ENCODE measurements at places on chromosomes 11 and 22.

DNA sequence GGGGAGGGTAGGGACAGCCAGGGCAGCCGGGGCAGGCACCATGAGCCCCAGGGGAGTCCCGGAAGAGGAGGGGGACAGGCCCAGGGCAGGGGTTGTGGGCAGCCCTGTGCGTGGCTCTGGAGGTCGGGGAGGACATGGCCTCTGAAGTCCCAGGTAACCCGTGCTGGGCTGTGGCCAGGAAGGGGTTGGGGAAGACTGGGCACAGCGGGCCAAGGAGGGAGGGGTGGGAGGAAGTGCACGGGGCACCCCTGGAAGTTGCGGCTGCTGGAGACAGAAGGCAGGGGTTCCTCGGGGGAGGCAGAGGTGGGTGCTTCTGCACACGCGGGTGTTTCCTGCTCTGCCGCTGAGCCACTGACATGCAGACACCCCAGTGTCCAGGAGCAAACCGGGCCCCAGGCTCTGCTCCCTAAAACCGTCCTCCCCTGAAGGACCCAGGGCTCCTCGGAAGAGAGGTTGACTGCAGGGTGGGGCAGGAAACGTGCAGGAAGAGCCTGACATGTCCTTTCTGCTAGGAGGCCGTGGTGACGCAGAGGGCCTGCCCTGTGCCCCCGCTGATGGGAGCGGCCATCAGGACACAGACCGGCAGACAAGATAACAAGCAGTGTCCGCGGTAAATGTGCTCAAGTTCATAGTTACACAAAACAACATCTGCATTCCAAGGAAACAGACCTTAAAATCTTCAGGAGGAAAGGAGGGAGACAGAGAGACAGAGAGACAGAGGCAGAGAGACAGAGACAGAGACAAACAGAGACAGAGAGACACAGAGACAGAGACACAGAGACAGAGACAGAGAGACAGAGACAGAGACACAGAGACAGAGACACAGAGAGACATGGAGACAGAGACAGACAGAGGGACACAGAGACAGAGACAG lies 5.7 kb downstream of the TNNI2 start:
- DNase-seq, result no peak

DNA sequence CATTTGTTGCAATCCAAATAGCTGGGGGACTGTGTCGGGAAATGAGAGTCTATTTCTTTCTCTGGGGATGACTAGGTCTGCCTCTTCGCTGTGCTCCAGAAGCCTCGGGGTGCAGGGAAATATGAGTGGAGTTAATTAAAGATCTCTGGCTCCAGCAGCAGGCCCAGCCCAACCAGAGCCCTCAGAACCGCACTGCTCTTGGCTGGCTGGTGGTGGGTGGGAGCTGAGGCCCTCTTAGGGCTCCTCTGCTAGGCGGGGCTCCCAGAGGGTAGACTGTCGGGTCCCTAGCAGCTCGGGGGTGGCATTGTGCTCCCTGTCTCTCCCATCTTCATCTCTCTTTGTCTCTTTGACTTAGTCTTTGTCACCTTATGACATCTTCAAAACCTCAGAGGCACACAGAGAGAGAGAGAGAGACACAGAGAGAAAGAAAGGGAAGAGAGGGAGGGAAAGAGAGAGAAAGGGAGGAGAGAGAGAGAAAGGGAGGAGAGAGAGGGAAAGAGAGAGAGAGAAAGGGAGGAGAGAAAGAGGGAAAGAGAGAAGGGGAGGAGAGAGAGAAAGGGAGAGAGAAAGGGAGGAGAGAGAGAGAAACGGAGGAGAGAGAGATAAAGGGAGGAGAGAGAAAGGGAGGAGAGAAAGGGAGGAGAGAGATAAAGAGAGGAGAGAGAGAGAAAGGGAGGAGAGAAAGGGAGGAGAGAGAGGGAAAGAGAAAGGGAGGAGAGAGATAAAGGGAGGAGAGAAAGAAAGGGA lies 20.2 kb downstream of the MPPED1 start:
- DNase-seq, result no peak

- DNase-seq, result no peak
Measured at GRCh38 chr11:122697636-122698167, 42.2 kb downstream of the UBASH3B start.

DNA sequence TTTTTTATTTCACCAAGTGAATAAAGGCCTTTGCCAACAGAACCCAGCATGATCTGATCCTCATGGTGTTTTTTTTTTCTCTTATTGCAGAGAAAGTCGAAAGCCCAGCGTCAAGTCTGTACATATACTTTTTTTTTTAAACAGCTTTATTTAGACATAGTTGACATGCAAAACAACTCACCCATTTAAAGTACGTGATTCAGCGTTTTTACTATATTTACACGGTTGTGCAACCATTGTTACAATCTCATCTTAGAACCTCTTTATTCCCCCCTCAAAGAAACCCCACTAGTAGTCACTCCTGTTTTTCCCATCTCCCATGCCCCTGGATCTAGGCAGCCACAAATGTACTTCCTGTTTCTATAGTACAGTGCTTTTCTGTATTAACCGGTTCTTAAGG lies 20.6 kb upstream of the AP1B1 start:
- DNase-seq, result no peak

DNA sequence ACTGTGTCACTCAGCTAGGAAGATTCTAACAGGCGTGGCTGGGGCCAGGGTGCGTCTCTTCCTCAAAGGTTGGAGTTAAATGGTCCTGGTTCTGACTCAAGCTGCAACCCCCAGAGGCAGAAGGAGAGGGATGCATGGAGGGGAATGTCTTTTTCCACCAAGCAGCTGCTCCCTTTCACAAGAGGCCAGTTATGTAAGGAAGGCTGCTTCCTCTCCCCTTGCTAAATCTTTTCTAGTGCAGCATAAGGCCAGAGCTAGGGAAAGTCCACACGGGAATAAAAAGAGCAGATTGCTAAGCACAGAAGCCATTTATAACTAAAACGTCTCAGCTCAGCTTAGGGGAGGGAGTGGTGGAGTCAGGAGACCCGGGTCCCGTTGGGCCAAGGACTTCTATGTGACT lies 10.0 kb downstream of the PVALB start:
- DNase-seq, result no peak

- no peak for DNase-seq
Measured at GRCh38 chr11:35089666-35090065, 49.3 kb upstream of the CD44 start.

DNA sequence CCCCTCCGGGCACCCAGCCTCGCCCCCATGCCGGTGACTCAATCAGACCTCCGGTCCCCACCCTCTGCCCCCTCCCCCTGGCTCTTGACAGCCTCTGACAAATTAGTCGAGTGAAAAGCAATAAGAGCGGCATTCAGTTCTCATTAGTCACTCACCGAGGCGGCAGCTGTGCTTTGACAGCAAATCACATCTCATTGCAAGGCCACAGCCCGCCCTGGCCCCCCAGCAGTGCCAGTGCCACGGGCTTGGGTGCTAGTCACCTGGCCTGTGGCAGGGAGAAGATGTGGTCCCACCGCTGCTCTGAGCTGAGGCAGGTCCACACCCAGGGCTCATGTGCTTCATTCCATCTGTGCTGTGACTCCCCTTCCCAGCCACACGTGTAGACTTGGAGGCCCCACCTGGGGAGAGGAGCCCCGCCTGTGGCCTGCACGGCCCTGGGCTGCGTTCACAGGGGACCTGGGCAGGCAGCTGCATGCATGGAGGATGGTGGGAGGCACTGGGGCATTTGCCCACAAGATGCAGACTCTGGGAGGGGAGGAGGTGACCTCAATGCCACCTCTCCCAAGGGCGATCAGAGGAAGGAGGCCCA lies 7.4 kb upstream of the TH start:
- DNase-seq, result no peak

GRCh38 chr22:49345896-49346295 lies 481.8 kb downstream of the BRD1 start:
- DNase-seq, result no peak

- no peak for DNase-seq
Measured at GRCh38 chr11:45451766-45452440, 165.8 kb upstream of the SYT13 start.
